ENCODE measurements at places on chromosomes 13 and 19. TPM values are rescaled to one million over a fixed set of nuclear protein-coding genes. Genes with fewer than 3 reads are reported as not detected.
A peak's percentile ranks its signal among the peaks of the same experiment; 100 is the strongest.

DNA sequence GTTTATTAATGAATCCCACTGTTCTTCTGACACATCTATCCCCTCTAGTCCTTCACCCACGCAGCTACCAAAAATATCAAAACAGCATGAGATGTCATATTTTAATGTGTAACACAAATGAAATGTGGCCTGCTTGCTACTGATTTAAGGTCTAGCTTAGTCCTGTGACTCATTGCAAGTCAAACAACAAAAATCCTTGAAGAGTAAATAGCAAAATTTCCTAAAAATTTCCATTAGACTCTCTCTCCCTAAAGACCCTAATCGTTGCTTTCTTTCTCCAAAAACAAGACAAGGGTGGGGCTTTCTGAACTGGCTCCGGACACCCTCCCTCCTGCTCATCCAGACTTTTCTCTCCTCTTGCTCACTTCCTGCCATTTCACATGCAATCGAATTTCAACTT, 99.9 kb upstream of the IPO5 start:
- peak; percentile 35 for DNase-seq

GRCh38 chr13:36712770-36713169, 39.0 kb downstream of the SERTM1 start:
- DNase-seq: peak; percentile 56

DNA sequence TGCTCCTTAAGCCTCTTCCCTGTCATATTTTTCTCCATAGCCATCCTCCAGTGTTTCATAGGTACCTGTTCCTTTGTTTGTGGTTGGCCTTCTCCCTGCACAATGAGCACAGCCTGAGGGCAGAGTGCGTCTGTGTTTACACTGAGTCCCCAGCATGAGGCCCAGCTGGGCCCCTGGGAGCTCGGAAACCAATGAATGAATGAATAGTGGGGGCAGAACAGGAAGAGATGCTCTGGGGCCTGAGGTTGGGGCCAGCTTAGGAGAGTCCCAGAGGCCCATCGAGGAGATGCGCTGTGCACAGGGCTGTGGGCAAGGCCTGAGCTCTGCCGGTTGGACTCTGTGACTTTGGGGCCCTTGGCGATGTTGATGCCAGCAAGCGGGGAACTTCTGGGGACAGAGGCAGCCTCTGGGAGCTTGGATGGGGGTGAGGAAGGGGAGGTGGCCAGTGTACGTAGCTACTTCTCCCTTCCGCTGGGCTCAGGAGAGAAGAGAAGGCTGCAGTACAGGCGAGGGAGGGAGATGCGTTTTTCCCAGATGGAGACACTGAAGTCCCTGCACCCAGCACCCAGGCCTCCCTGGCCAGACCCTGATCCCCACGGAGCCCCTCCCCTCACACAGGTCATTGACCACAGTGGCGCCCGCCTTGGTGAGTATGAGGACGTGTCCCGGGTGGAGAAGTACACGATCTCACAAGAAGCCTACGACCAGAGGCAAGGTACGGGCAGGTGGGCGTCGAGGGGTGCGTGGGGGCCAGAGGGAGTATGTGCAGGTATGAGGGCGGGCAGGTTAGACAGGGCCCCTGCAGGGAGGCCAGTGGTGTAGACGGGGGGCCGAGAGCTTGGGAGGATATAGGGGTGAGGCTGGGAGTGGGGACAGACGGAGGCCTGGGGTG, 5.1 kb downstream of the TBCB start:
- DNase-seq: no peak

DNA sequence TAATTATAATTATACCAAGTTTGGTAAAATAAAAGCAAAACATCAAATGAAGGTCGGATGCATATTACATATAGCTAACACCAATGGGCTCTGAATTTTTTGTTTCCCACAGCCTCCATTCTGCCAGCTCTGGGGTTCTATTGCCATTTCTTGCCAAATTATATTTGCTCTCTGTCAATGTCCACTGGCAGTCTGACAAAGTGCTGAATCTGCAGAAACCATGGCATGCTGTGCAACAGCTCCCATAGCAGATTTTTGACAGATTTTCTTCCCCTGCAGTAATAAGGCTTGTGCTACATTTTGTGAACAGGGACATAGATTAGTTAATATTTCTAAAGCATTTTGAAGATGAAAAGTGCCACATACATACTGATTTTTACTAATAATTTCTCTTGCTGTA, 1102.1 kb downstream of the DIAPH3 start:
- DNase-seq: no peak

- DNase-seq: no peak
Measured at GRCh38 chr19:38068826-38069225, 155.2 kb downstream of the DPF1 start.

DNA sequence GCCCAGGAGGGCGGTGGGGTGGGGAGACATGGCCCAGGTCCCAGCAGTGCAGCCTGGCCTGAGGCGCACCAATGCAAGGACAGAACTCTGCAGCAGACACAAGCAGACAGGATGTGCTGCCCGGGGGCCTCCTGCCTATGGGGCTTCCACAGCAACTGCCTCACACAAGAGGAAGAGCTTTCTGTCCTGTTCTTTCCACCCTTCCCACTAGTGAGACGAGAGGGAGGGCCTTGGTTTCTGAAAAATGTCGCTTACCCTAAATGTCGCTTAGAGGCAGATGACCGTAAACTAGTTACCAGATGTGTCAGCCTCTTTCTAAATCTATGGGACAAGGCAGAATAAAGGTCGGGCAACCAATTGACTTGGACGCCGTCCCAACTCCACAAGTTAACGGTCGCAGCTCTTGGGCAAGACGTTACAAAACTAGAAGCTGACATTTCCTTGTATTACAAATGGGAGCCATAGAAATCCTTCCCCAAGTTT, at the start of gene LAIR1:
TSS of gene LAIR1 (minus strand) at position 157 of the 483 bp plus-strand sequence. CDS start at position 30, 127 bp downstream.
- no peak for DNase-seq

DNA sequence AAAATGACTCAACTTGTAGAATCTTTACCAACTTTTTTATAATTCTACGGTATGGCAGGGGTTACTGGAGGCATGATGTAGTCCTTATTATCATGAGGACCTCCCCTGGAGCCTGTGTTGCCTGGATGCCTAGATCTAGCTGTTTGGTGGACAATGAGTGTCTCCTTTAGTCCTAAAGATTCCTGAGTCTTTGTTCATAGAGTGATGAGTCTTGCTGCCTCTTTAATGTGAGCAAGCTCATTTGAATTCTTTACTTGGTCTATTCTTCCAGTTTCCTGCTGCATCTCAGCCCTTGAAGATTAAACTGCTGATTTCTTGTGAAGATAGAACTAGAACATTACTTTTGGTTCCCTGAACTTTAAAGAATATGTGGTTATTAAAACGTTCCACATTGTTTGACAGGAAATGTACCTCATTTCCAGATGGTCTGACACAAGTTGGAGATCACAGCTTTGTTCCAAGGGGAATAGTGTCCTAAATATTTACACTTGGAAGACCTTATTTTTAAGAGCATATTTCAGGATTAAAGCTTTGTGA, 51.9 kb downstream of the SLAIN1 start:
- DNase-seq: no peak

- DNase-seq: peak; percentile 68
Measured at GRCh38 chr19:47309038-47309437, 623 bp upstream of the C5AR1 start.

DNA sequence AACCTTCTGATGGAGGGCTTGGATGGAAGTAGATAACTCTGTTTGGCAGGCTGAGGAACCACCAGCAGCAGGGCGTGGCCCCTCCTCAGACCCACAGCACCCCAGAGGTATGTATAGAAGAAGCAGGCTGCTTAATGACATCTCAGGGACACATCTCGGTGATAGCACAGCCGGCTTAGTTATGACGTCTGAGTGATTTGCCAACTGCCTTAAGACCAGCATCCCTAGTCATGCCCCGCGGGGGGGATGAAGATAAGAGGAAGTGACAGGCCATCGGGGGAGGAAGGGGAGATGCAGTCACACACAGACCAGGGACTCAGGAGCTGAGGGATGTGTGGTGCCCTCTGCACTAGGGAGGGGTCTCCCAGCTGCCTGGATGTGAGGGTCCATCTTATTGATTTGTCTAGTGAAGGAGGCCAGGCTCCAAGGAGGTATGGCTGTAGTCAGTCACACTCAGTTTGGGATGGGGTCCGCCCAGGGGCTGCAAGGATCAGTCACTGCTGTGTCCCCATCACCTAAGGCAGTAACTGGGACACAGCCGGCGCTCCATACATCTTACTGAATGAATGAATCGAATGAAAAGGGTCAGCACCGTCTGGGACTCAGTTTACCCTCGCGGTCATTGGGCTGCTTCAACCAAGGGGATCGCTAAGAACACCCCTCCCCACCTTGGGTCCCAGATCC, 19.2 kb upstream of the ERCC1 start:
- no peak for DNase-seq

- DNase-seq: no peak
Measured at GRCh38 chr19:7657131-7657751, 11.6 kb upstream of the RETN start.

DNA sequence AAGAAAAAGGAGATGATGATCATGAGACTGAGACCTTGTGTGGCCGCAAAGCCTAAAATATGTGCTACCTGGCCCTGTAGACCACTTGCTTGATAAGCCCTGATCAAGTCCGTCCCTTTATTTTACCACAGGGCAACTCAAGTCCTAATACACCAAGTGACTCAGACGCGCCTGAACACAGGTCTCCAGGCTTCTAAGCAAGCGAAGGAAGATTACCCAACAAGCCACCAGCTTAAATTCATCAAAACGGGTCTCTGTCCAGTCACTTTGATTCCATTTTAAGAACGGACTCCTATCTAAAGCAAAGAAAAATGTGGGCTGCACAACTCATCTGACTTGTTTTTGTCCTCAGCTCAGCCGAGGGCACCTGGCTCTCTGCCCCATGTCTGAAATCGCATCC, 26.8 kb downstream of the SLC7A1 start:
- DNase-seq: no peak

- no peak for DNase-seq
Measured at GRCh38 chr13:74024856-74025255, 109.3 kb downstream of the KLF12 start.

DNA sequence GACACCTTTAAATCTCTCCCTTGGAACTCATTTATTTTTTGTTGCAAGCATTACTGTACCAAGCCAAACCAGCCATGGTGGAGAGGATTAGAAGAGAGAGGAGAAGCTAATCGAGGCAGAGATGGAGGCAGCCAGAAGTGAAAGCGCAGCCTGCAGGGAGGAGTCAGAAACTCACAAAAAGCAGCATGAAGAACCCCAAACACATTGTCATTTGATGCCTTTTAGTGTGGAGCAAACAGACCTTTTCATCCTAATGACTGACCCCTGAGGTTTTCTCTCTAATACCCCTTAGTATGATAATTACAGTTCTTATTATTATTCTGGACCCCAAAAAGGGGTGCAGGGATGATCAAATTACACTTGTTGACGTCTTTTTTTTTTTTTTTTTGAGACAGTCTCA, 62.5 kb downstream of the TNFRSF19 start:
- DNase-seq: no peak

DNA sequence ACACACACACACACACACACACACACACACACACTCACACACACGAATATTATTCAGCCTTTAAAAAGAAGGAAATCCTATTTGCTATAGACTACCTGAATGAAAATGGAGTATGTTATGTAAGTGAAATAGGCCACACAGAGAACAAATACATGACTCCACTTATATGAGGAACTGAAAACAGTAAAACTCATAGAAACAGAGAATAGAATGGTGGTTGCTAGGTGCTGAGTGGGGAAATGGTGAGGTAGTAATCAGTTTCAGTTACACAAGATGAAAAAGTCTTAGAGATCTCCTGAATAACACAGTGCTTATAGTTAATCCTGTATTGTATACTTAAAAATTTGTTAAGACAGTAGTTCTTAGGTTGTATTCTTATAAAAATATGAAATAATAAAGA, 8.2 kb downstream of the ZNF677 start:
- no peak for DNase-seq

Gene SPINT2
- total RNA-seq: 7.7 TPM

Gene CEACAM7
- not detected for total RNA-seq

Gene ZNF560
- total RNA-seq: not detected

Measured in MG63 (cell line).